ENCODE measurements at places on chromosomes 1 and 21. TPM values are rescaled to one million over a fixed set of nuclear protein-coding genes. Genes with fewer than 3 reads are reported as not detected.
A peak's percentile ranks its signal among the peaks of the same experiment; 100 is the strongest.

The F5 gene
- not detected for total RNA-seq

The POFUT2 gene
- total RNA-seq = 35.8 TPM

GRCh38 chr1:100921110-100921706 lies 25.3 kb downstream of the SLC30A7 start:
- H3K4me1 ChIP-seq = peaks cover 2% of the 10 kb centered on the region
- peaks cover 48% of the 10 kb centered on the region for H3K36me3 ChIP-seq
- H3K4me3 ChIP-seq = no peak overlapping the region
- no peak for DNase-seq
- H3K27ac ChIP-seq = peak overlapping the region; percentile 35

DNA sequence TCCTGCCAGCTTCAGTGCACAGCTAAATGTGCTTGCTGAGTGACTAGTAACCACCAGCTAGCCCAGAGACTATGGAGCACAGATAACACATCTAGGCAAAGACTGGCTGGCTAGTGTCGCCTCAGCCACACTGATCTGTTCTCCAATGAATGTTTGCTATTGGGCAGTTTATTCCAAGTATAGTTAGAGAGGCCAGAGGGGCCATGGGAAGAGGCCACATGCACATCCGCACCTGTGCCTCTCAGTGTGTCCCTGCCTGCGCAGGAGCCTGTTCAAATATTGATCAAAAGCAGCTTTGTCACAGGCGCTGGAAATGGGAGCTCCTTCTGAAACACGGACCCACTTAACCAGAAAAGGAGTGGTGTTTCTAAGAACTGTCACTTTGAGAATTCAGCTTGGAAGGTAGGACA lies 51.3 kb upstream of the ATP1A1 start:
- no peak overlapping the region for H3K4me3 ChIP-seq
- no peaks in the 10 kb centered on the region for H3K36me3 ChIP-seq
- H3K27ac ChIP-seq = no peak overlapping the region
- no peaks in the 10 kb centered on the region for H3K27me3 ChIP-seq

- H3K36me3 ChIP-seq = no peaks in the 10 kb centered on the region
- DNase-seq = no peak
- peak within 1 kb of the TSS; percentile 66 for H3K27ac ChIP-seq
- no peaks in the 10 kb centered on the region for H3K27me3 ChIP-seq
These were observed at the start of gene C1orf141 for GRCh38 chr1:67134695-67135094. TSS of gene C1orf141 (minus strand) at chr1:67134970. CDS start at chr1:67127240, 7,730 bp downstream.

DNA sequence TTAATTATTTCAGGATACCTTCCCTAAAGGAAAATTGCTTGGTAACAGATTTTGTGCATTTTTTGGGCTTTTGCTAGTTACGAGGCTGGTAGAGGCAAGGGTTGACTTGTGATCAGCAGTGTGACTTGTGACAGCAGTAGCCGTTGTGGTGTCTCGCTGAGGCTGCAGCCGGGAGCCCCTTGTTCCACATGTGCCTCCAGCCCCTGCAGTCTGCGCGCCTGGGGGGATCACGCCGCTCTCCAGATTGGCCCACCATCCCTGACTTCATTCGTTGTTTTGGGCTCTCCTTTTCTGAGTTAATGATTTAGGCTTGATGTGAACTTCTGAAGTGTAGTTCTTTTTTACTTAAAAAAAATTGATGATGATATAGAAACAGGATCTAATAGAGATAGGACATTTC lies 41.5 kb downstream of the TRAPPC10 start:
- no peaks in the 10 kb centered on the region for H3K27me3 ChIP-seq
- H3K4me1 ChIP-seq = peaks cover 49% of the 10 kb centered on the region
- no peak for DNase-seq

DNA sequence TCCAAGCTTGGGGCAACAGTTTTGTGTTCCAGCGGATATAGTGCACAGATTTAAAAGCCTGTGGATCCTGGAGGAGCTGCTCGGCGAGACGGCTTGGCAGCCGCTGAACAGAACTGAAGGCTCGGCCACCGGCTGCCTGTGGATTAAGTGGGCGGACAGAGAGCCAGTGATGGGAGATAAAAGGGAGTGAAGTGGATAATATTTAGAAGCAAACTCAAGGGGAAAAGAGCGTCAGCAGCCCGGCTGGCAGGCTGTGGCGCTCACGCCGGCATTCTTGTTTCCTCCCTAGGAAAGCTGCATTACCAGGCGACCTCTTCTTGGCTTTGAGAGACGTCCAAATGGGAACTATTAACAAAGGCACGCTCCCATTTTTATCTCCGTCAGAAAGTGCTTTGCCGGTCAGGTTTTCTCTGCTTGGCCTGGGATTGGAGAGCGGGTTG lies 10.4 kb downstream of the TRABD2B start:
- H3K27ac ChIP-seq = no peak overlapping the region
- H3K4me3 ChIP-seq = no peak overlapping the region
- H3K27me3 ChIP-seq = peaks cover 4% of the 10 kb centered on the region
- H3K36me3 ChIP-seq = no peaks in the 10 kb centered on the region
- no peaks in the 10 kb centered on the region for H3K4me1 ChIP-seq

DNA sequence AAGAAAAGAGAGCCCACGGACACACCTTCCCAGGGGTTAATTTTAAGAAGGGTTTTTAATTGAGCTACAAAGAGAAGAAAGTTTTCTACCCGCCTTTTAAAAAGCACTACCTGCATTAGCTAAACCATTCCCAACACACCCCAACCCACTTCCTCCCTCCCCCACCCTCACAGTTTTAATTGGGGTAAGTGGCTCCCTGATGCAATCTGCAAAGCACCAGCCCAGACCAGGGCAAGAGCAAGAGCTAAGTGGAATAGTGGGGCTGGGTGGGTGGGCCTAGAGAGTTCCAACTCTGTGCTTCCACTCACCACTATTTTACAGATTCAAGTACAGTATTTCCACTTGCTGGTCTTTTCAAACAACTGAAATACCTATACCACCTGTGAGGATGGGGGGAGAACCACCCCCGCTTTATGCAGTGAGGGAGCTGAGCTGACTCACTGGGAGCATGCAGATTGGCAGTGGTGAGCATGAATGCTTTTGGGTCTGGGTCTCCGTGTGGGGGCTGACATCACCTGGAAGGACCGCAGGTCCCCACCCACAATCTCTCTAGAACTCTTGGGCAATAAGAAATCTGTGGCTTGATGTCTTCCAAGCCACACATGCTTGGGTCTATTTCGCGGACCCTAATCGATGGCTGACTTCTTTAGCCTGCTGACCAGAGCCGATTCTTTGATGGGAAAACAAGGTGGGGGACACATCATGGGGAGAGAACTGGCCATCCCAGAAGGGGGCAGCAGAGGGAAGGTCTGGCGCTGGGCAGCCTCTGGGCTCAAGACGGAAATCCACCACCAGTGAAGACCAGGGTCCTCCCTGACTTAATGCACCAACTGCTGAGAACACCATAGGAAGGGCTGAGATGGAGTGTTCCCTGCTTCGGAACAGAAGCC lies 95.5 kb downstream of the SSBP3 start:
- H3K4me1 ChIP-seq = peaks cover 17% of the 10 kb centered on the region
- H3K4me3 ChIP-seq = no peak overlapping the region
- no peaks in the 10 kb centered on the region for H3K27me3 ChIP-seq
- H3K36me3 ChIP-seq = no peaks in the 10 kb centered on the region
- DNase-seq = peak; percentile 92
- no peak overlapping the region for H3K27ac ChIP-seq

The EDARADD gene
- total RNA-seq = 1.4 TPM

The PIGK gene
- 51.3 TPM for total RNA-seq

The CR1L gene
- not detected for total RNA-seq

DNA sequence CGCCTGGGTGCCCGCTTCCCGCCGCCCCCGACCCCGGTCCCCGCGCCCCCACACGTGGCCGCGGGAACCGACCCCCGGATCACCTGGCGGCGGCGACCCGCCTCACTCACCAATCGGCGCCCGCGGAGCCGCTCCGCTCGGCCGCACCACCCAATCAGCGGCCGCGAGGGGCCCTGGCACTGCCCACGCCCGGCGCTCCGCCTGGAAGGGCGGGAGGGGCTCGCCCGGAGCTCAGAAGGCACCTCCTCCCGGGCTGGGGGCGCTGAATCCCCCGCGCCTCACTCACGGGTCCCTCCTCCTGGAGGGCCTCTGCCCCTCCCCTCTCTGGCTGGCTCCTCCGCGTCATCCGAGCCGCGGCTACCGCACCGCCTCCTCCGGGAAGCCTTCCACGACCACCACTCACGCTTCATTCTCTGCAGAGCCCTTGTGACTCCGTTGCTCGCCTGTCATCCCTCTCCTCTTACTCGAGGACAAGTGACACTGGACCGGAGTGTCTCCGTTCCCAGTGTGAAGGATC lies 374 bp downstream of the SH2D5 start:
- H3K4me1 ChIP-seq = peaks cover 17% of the 10 kb centered on the region
- peak overlapping the region; percentile 85 for H3K27ac ChIP-seq
- peaks cover 28% of the 10 kb centered on the region for H3K27me3 ChIP-seq
- H3K4me3 ChIP-seq = peak overlapping the region; percentile 82
- H3K36me3 ChIP-seq = no peaks in the 10 kb centered on the region

DNA sequence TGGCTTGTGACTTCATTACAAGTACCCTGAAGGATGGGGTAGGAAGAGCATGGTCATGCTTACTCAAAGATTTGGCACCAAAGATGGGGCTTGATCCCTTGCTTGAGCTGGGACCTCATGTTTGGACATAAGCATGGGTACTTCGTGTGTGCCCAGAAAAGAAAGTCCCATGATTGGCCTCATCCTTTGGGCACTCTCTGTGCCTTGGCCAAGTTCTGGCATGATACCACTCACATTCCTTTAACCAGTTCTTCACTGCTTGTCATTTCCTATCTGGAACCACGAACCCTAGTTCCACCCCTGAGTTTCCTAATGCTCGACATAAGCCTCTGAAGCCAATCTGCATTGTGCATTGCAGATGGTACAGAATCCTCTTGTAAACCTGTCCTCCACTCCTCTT lies 107.0 kb downstream of the NAV1 start:
- peaks cover 33% of the 10 kb centered on the region for H3K4me1 ChIP-seq
- peaks cover 31% of the 10 kb centered on the region for H3K36me3 ChIP-seq
- no peak overlapping the region for H3K27ac ChIP-seq
- H3K27me3 ChIP-seq = no peaks in the 10 kb centered on the region

The NEGR1 gene
- total RNA-seq = 22.7 TPM

Measured in osteoblast (primary cell).